ENCODE measurements at places on chromosomes 7 and 10. TPM values are rescaled to one million over a fixed set of nuclear protein-coding genes. Genes with fewer than 3 reads are reported as not detected.

Gene NEBL
- polyA plus RNA-seq, result 10.8 TPM

Gene CLCN1
- not detected for polyA plus RNA-seq

Gene NME8
- not detected for polyA plus RNA-seq

Gene TMEM140
- not detected for polyA plus RNA-seq

Gene C10orf67
- polyA plus RNA-seq, result not detected

Gene OLAH
- polyA plus RNA-seq, result not detected

Gene PTTG1IP2
- not detected for polyA plus RNA-seq

Gene GRID2IP
- polyA plus RNA-seq, result 1.2 TPM

Gene RBP3
- polyA plus RNA-seq, result not detected

Gene DNAJB12
- 11.6 TPM for polyA plus RNA-seq

Gene PGAM1
- 376 TPM for polyA plus RNA-seq

Gene NPSR1
- not detected for polyA plus RNA-seq

Gene TCF7L2
- 10.9 TPM for polyA plus RNA-seq

Gene DOCK4
- polyA plus RNA-seq, result 8.9 TPM

Gene TEX47
- not detected for polyA plus RNA-seq
